ENCODE measurements at places on chromosomes 1 and 21.

DNA sequence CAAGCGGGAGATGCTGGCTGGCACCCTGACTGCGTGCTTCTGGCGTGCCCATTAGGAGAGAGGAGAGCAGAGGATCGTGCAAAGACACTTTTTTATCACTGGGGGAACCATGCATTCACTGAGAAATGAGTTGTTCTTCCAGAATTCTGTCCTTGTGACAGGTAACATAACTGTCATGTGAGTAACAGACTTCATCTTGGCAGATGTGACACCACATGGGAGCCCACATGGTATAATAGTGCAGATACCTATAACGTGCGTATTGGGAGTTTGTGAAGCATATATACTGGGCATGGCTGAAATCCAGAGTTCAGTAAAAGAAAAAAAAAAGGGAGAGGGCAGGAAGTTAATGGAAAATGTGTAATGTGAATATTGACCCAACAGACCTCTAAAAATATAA lies 159.6 kb upstream of the BACE2 start:
- DNase-seq, result no peak

GRCh38 chr1:208007319-208007937 lies 96.5 kb upstream of the CD34 start:
- no peak for DNase-seq

DNA sequence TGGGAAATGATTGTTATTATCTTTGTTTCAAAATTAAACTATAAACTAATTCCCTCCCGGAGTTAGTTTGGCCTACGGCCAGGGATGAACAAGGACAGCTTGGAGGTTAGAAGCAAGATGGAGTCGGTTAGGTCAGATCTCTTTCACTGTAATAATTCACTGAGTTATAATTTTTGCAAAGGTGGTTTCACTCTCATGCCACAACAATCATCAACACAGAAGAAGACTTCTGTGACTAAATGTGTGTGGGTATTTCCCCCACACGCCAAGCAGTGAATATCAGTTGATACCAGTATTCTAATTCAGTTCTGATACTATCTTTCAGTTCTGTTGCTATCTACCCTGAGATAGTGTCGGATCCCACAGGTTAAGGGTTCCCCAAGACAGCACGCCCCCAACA lies 215.1 kb downstream of the S1PR1 start:
- no peak for DNase-seq

GRCh38 chr1:241356519-241357365 lies at the start of gene RGS7:
RGS7 (minus strand) TSS chr1:241357205.
- no peak for DNase-seq

DNA sequence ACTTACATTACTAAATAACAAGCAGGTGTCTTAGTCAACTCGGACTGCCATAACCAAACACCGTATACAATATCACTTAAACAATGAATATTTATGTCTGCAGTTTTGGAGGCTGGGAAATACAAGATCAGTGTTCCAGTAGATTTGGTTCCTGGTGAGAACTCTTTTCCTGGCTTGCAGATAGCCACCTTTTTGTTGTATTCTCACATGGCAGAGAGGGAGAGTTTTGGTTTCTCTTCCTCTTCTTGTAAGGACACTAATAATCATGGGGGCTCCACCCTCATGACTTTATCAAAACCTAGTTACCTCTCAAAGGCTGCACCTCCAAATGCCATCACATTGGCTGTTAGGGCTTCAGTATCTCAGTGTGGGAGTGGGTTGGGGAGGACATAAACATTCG lies 82.9 kb upstream of the CACYBP start:
- DNase-seq, result no peak

- no peak for DNase-seq
These were observed 93.0 kb upstream of the TENT5C start for GRCh38 chr1:117512728-117513321.

GRCh38 chr1:34322969-34323368 lies 146.3 kb downstream of the C1orf94 start:
- no peak for DNase-seq

GRCh38 chr21:42272109-42272962 lies 42.9 kb downstream of the TFF3 start:
- no peak for DNase-seq

GRCh38 chr1:186745531-186746146 lies 65.4 kb upstream of the PTGS2 start:
- DNase-seq, result no peak

- no peak for DNase-seq
These were observed 39.7 kb upstream of the TMEM125 start for GRCh38 chr1:43229826-43230780.

GRCh38 chr1:20100632-20101355 lies 18.5 kb downstream of the PLA2G2D start:
- DNase-seq, result no peak

GRCh38 chr1:65259816-65260215 lies 49.5 kb upstream of the DNAJC6 start:
- no peak for DNase-seq

DNA sequence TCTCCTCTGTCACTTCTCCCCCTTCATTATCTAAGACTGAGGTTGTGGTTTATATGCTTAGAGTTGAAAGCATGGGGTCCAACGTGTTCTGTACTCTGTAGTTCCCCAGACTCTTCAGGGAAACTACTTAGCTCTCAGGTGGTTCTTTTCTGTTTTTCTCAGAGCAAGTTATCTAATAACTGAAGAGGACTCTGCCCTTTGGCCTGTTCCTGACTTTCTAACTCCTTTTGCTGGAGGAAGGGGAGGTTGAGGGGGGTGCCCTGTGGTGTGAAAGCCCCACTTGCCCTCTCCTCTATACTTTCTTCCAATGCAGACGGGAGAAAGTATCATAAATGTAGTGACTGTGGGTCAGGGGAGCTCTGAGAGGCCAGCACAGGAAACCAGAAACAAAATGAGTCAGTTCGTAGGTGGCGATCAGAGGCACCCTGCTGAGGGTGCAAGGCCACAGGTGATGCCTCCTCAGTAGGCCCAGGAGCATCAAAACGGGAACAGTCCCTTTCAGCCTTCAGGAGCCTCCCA lies 5.0 kb downstream of the SLC25A44 start:
- DNase-seq, result no peak

- DNase-seq, result no peak
These were observed 168.0 kb upstream of the NR5A2 start for GRCh38 chr1:199859491-199859933.

DNA sequence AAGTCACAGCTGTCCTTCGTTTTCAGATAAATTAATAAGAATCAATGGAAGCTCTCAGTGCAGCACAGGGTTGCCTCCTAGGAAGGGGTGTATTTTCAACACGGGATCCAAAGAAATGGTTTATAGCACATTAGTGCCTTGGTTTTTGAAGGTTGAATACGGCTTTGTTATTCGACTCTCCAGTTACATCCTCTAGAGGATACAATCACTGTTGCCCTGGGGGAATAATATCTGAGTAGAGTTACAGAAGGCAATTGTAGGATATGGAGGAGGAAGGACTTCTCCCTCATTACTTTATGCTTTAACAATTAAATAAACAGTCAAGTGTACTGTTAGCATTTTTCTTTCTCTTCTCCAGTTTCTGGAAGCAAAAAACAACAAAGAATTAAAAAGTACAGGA lies 14.3 kb upstream of the ZNF326 start:
- no peak for DNase-seq

DNA sequence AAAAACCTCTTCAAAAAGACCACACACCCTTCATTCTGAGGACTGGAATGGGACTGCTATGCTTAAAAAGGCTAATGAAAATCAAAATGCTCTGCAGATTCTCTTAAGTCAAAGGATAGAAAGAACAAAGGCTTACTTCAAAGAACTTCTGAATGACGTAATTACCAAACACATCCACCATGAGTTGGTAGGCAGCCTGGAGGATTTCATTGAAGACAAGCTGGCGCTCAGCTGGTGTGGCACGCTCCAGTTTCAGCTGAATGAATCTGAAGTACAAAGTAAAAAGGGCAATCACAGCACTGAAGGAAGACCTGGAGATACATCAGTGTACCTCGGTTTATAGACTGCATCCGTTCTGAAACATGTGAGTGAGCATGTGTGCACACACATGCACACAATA lies 43.5 kb upstream of the SDC3 start:
- DNase-seq, result no peak

GRCh38 chr1:25922056-25922970 lies 16.1 kb upstream of the STMN1 start:
- DNase-seq, result no peak

DNA sequence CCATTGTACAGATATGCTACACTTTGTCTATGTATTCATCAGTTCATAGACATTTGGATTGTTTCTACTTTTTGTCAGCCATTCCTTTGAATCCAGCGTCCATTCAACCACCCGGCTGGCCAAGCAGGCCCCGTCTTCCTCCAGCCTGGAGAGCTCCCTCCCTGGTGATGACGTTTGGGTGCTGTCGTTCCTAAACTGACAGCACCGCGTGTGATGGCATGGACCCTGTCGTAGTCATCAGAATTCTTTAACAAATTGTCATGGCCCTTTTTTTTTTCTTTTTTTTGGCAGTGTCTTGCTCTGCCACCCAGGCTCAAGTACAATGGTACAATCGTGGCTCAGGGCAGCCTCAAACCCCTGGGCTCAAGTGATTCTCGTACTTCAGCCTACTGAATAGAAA lies 138.6 kb upstream of the ERRFI1 start:
- no peak for DNase-seq

DNA sequence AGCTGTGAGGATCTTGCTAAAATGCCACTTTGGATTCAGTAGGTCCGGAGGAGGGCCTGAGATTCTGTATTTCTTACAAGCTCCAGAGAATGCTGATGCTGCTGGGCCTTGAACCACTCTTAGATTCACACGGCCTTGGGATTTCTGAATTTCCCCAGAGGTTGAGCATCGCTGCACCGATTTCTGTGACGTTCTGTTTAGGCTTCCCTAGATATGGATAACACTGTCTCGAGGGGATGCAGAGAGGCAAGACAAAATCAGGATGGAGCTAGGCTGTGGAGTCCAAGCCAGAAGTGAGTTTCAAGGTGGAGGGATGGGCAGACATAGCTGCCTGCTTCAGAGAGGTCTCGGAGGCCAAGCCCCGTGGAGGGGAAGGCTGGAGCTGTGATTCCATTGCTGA lies 415.9 kb upstream of the PROX1 start:
- DNase-seq, result no peak

- DNase-seq, result no peak
These were observed 299.7 kb downstream of the GRIK1 start for GRCh38 chr21:29640080-29640508.

GRCh38 chr1:7107109-7107830 lies 322.0 kb downstream of the CAMTA1 start:
- no peak for DNase-seq

- DNase-seq, result no peak
These were observed 680 bp upstream of the CNN3 start for GRCh38 chr1:94927405-94928175.

GRCh38 chr1:7519861-7520395 lies 251.2 kb upstream of the VAMP3 start:
- DNase-seq, result no peak

GRCh38 chr1:169722779-169723178 lies 11.1 kb downstream of the SELE start:
- no peak for DNase-seq

GRCh38 chr1:201172999-201173610 lies 17.5 kb upstream of the IGFN1 start:
- DNase-seq, result no peak

DNA sequence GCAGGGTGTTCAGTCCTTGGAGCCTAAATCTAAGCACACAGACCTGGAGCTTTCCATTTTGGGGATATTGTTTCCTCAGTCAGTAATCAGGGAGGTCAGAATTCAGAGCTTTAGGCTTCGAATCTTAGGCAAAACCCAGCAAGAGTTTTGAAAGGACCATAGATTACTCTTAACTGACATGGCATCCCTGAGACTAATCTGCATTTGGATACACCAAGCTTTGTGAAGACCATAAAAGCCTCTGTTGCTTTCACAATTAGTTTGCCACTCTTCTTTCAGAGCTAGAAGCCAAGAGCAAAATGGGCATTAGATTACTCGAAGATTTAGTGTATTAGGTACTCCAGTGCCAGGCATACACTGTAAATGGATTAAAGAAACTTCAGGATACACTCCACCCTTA lies 131.8 kb upstream of the GREM2 start:
- no peak for DNase-seq

DNA sequence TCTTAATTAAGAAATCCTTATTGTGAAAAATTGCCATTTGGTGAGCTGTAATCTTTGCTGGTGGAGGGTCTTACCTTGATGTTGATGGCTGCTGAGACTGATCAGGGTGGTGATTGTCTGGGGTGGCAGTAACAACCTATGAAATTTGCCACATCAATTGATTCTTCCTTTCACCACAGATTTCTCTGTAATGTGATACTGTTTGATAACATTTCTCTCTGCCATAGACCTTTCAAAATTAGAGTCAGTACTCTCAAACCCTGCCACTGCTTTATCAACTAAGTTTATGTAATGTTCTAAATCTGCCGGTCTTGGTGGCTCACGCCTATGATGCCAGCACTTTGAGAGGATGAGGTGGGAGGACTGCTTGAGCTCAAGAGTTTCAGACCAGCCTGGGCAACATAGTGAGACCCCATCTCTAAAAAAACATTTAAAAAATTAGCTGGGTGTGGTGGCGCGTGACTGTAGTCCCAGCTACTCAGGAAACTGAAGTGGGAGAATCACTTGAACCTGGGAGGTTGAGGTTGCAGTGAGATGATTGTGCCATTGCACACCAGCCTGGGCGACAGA lies 5.0 kb downstream of the KPNA6 start:
- DNase-seq, result no peak

DNA sequence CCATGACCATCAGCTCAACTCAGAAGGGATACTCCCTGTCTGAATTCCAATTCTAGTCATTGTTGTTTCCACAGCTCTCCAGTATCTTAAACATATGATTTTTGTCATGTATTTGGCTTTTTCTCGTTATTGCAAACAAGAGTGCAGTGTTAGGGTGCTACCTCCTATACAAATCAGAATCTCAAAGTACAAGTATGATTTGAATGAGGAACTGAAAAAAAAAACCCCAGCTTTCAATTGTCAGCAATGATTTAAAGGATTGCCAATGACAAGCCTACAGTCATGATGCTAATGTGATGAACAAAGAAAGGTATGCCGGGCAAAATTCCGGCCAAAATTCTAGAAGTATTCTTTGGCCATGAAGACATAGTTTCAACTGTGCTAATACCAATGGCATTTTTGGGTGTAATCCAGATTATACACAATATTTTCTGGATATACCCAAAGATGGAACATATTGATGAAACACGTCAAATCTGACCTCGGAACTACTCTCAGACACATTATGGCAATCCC lies 14.9 kb downstream of the TMEM35B start:
- no peak for DNase-seq

GRCh38 chr1:145879775-145880174 lies 5.9 kb downstream of the ANKRD35 start:
- no peak for DNase-seq

- DNase-seq, result no peak
These were observed 17.3 kb upstream of the IRF2BP2 start for GRCh38 chr1:234627009-234627950.

- DNase-seq, result no peak
These were observed 130.4 kb downstream of the AK5 start for GRCh38 chr1:77412069-77412819.

DNA sequence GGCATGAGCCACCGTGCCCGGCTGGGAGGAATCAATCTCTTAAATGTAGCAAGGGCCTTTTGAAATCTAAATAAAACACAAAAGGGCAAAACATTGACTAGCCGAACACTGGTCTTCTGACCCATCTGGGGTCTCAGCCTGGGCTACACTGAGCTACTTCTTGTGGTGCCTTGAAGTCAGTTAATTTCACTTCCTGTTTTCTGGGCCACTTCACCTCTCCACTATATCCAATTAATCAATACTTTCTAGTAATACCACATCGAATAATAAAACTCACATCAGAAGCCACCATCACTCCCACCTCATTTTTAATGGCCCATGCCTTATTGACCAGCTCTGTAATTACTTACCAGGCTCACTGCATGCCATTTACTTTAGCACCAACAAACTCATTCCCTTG lies 138.0 kb upstream of the SAMSN1 start:
- DNase-seq, result no peak

GRCh38 chr1:97740891-97741290 lies 179.9 kb downstream of the DPYD start:
- DNase-seq, result no peak

Data from stimulated activated CD8-positive, alpha-beta memory T cell treated with anti-CD3 and anti-CD28 coated beads, Interleukin-7, amount 100 ng/mL, for 24 hours (primary cell).